ENCODE measurements at places on chromosomes 5 and 9. TPM values are rescaled to one million over a fixed set of nuclear protein-coding genes. Genes with fewer than 3 reads are reported as not detected.

TMEM245 gene
- 49.7 TPM for total RNA-seq

DNA sequence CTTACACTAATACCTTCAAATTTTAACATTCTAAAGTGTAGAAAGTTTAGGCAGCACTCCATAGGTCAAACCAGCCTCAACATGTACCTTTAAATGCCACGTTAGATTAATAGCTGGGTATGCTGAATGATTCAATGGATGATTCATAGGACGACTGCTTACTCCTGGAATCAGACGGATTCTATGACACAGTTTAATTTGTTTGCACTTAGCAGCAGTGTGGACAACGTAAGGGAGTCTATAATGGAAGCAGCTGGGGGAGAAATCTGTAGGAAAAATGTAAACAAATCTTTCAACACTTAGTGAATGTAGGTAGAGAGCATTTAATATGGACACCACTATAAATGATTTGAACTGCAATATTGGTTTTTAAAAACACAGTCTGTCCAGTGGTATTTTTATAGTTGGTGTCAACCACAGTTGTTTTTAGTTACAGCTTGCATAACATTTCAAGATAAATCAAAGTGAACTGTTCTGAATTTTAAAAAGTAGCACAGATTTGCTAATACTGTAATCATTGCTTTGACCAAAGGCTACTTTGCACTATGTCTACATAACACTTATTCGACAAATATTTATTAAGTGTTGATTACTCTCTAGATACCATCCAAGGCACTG is 701.5 kb upstream of the MEF2C start:
- H3K4me3 ChIP-seq: no peak overlapping the region
- peaks cover 4% of the 10 kb centered on the region for H3K4me1 ChIP-seq
- no peak for DNase-seq

TAS2R1 gene
- total RNA-seq: not detected

DNA sequence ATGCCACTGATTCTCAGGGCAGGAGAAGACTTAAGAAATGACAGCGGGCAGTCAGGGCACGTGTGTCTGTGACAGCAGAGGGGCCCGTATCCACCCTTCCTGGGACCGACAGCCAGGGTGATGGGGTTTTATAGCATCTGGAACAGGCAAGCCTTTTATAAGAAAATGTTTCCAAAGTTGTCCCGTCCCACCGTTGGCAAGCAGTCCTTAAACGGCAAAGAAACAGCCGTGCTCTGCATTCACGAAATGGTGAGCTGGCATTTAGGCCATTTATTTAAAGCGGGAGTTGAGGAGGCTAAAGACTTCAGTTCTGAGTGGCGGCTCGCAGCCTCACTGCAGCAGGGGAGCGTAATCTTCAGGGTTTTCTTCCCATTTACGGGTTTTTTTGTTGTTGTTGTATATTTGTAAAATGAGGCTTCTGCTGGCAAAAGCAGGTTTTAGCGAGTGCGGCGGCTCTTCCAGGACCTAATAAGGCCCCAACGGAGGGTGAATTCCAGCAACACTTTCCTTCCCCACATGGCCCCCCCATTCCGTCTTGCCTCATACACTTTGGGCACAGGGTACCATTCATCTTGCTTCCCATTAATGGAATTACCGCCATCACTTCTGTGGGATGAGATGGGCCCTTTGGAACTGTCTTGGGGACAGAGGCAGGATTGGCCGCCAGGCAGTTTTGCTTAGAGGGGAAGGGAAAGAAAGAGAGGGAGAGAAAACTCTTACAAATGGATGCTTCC is 15.8 kb downstream of the NEK6 start:
- DNase-seq: no peak
- peak overlapping the region; percentile 77 for H3K27ac ChIP-seq
- H3K27me3 ChIP-seq: no peaks in the 10 kb centered on the region
- no peak overlapping the region for H3K4me3 ChIP-seq

TAF1L gene
- not detected for total RNA-seq

FUT7 gene
- total RNA-seq: not detected

GRCh38 chr5:77003246-77003645 is 27.0 kb upstream of the AGGF1 start:
- H3K36me3 ChIP-seq: no peaks in the 10 kb centered on the region
- no peak overlapping the region for H3K4me3 ChIP-seq
- H3K27ac ChIP-seq: no peak overlapping the region
- no peak for DNase-seq
- H3K27me3 ChIP-seq: no peaks in the 10 kb centered on the region
- no peaks in the 10 kb centered on the region for H3K4me1 ChIP-seq
